Astrocyte (in vitro differentiated cells and primary cell): ENCODE measurements at places on chromosomes 7 and 10. TPM values are rescaled to one million over a fixed set of nuclear protein-coding genes. Genes with fewer than 3 reads are reported as not detected.

The TMEM270 gene
- not detected in 2 replicates for total RNA-seq

The TFR2 gene
- 0.26 and 0.50 TPM in 2 replicates for total RNA-seq

The WDFY4 gene
- 0.02 and 0.25 TPM in 2 replicates for total RNA-seq

The IFIT1B gene
- total RNA-seq = not detected in 2 replicates

The SPDYE1 gene
- total RNA-seq = not detected in 2 replicates

The CRHR2 gene
- not detected in 2 replicates for total RNA-seq

DNA sequence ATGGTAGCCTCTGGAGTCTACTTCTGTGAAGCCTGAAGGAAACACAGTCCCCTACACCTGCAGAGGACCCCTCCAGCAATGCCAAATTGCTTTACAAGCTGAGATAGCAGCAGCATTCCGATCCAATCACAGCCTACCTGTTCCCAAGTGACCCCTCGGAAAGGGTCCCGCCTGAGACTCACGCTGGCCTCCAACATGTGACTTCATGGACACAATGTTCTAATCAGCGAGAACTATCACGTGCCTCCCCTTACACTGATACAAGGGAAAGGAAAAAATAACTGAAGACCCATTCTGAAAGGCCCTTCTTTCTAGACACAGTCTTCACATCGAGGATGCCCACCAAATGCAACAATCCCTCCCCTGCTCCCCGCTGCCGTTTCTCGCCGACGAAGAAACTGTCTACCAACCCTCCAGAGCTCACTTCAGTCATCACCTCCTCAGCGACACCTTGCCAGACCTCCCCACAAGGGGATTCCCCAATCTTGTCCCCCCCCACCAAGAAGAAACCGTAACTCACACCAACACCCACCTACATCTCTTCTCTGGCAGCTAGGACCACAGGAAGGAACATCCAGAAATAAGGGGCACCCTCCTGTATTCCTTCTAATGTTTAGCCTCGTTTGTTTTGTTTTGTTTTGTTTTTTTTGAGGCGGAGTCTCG, 1.8 kb downstream of the SNX8 start:
- H3K36me3 ChIP-seq = no peaks in the 10 kb centered on the region
- no peak overlapping the region for H3K4me3 ChIP-seq
- no peak for DNase-seq
- no peaks in the 10 kb centered on the region for H3K27me3 ChIP-seq
- H3K27ac ChIP-seq = no peak overlapping the region

DNA sequence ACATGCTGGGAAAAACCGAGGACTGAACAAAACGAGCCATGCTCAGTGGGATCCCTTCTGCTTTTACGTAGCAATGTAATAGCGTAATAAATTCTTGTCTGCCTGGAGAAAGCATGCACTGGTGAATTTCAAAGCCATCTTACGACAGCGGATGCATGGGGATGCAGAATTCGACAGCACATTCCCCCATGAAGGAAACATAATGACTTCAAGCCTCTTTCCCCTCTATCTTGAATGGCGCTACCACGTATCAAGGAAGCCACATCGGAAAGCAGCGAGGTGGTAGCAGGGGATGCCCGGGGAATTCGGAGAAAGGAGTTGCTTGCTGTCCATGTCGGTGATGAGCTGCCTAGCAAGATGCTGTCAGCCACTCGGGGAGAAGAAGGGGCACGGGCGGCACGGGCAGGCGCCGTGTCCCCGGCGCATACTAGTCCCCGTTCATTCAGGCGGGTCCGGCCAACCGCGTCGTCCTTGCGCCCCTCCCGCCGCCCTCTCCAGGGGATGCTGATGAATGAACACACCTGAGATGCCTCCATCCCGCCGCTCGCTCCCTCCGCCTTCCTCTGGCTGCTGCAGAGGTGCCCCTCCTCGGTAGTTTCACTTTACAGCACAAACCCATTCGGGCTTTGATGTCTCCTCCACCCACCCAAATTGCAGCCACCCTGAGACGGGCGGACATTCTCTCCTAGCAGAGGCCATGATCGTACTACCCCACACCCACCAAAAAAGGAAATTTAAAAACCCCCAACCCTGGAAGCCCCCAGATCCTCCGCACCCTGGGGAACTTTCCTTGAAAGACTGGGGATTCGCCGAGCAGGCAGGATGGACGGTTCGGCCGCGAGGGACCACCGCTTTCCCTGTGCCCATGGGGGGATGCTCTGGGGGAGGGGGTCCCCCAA, 644 bp downstream of the SORBS1 start:
- H3K27me3 ChIP-seq = peaks cover 12% of the 10 kb centered on the region
- H3K27ac ChIP-seq = peak overlapping the region; percentile 26
- peak overlapping the region; percentile 86 for H3K4me3 ChIP-seq
- H3K36me3 ChIP-seq = no peaks in the 10 kb centered on the region
- peaks cover 3% of the 10 kb centered on the region for H3K4me1 ChIP-seq

DNA sequence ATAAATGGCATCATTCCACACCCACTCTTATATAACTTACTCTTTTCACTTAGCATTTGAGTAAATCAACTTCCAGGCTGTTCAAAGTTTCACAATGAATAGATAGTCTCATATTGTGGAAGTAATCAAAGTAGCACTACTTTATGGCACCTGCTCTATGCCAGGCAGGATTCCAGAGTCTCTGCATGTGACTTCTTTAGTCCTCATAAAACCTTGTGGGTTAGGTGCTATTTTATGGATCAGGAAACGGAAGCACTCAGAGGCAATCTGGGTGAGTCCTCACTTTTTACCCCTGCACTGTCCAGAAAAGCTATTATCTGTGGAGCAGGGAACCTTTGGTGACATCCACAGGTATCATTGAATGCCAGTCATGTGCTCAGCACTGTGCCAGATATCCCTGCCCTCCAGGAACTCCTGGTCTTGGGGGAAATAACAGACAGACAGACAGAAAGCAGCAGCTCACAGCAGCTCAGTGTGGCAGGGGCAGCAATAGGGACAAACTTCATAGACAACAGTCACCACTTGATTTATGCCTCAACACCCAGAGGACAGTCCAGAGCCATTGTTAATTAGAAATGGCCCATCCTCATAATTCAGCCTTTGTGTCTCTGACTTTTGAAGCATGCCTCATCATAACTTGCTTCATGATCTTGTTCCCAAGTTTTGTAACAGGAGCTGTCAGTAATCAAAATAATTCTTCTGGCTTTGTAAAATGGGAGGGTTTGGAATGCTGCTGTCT, 160.6 kb downstream of the SEC23IP start:
- H3K27ac ChIP-seq = no peak overlapping the region
- H3K36me3 ChIP-seq = no peaks in the 10 kb centered on the region
- no peak for DNase-seq
- no peaks in the 10 kb centered on the region for H3K4me1 ChIP-seq
- no peak overlapping the region for H3K4me3 ChIP-seq

- no peaks in the 10 kb centered on the region for H3K27me3 ChIP-seq
- no peak overlapping the region for H3K27ac ChIP-seq
- H3K4me3 ChIP-seq = no peak overlapping the region
- H3K4me1 ChIP-seq = no peaks in the 10 kb centered on the region
- no peak for DNase-seq
Observed at GRCh38 chr7:112503361-112503972, 22.7 kb downstream of the LSMEM1 start.

DNA sequence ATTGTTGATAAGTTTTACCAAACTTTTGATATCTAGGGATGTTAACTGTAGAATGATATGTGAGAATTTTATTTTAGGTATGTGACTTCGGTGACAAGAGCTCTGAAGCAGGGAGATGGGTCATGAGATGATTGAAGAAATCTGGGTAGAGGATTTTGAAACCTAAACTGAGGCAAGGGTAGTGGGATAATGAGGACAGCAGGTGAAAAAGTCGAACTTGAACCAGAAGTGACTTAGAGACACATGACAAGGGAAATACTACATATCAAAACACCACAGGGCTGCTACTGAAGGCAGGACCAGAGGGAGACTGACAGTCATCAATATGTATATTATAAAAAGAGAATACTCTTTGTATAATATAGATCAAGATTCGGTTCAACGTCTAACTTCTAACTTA, 113.2 kb downstream of the WDFY4 start:
- no peak for DNase-seq
- no peaks in the 10 kb centered on the region for H3K27me3 ChIP-seq
- no peak overlapping the region for H3K27ac ChIP-seq
- H3K4me3 ChIP-seq = no peak overlapping the region

DNA sequence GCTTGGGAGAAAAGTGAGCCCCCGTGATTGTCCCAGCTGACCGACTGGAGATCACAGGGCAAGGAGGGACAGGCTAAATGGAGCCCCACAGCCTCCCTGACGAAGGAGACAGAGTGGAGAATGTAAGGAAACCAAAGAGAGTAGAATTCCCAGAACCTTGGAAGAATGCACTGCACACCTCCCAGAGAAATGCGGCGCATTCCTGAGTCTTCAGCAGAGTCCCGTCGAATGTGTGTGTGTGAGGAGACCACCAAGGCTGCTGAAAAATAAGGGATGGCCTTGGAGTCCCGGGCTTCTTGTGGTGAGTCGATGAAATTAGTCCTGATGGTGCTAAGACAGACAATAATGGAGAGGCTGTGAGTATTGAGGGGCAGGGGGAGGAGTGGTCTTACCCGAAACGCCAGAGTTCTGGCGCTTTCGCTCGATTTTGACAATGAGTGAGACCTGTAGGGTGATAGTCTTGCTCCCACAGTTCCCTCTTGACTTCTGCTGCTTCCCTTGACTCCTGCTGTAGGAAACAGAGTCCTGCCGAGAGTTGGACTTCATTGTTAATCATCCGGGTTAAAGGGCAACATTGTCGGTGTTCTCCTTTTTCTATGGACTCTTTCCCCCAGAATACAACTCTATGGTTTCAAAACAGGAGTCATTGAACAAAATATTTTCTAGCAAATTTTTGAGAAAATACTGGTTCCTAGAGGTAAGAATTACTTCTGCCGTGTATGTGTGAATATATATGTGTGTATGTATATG, 103.2 kb downstream of the CNNM2 start:
- H3K27ac ChIP-seq = peak overlapping the region; percentile 48
- H3K36me3 ChIP-seq = no peaks in the 10 kb centered on the region
- H3K27me3 ChIP-seq = no peaks in the 10 kb centered on the region

GRCh38 chr10:73941300-73941699, 30.4 kb downstream of the PLAU start:
- H3K36me3 ChIP-seq = no peaks in the 10 kb centered on the region
- H3K4me1 ChIP-seq = peaks cover 11% of the 10 kb centered on the region
- no peaks in the 10 kb centered on the region for H3K27me3 ChIP-seq
- no peak overlapping the region for H3K4me3 ChIP-seq
- no peak overlapping the region for H3K27ac ChIP-seq

GRCh38 chr7:42135728-42136127, 101.3 kb downstream of the GLI3 start:
- no peak overlapping the region for H3K27ac ChIP-seq
- no peaks in the 10 kb centered on the region for H3K27me3 ChIP-seq
- no peaks in the 10 kb centered on the region for H3K4me1 ChIP-seq
- DNase-seq = no peak
- H3K36me3 ChIP-seq = no peaks in the 10 kb centered on the region

DNA sequence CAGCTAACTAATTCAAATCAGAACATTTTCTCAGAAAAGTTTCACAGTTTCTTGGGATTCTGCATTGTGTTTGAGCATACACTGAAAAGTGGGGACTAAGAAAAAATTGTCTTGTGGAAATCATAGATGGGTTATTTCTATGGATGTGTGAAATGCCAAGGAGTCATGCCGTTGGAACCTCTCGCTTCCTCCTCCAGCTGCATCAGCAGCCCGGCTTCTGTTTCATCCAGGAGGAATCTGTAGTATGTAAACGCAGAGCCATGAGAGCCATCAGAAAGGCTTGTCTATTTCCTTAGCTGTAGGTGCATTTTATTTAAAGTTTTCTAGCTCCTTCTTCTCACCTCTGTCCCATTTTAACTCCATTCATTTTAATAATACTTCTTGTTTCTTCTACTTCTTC, 1144.1 kb downstream of the GATA3 start:
- no peaks in the 10 kb centered on the region for H3K27me3 ChIP-seq
- no peak overlapping the region for H3K4me3 ChIP-seq
- H3K27ac ChIP-seq = no peak overlapping the region
- H3K36me3 ChIP-seq = no peaks in the 10 kb centered on the region
- no peaks in the 10 kb centered on the region for H3K4me1 ChIP-seq

- H3K27ac ChIP-seq = no peak overlapping the region
- peak; percentile 48 for DNase-seq
- H3K4me1 ChIP-seq = peaks cover 4% of the 10 kb centered on the region
- no peaks in the 10 kb centered on the region for H3K36me3 ChIP-seq
- no peak overlapping the region for H3K4me3 ChIP-seq
- H3K27me3 ChIP-seq = no peaks in the 10 kb centered on the region
Observed at GRCh38 chr7:135801045-135801693, 52.6 kb upstream of the FAM180A start.

- no peaks in the 10 kb centered on the region for H3K4me1 ChIP-seq
- no peaks in the 10 kb centered on the region for H3K36me3 ChIP-seq
- no peaks in the 10 kb centered on the region for H3K27me3 ChIP-seq
- no peak overlapping the region for H3K27ac ChIP-seq
- DNase-seq = peak; percentile 63
Observed at GRCh38 chr10:63286340-63286739, 153.2 kb downstream of the NRBF2 start.

GRCh38 chr7:132407764-132408163, 168.5 kb downstream of the PLXNA4 start:
- no peak overlapping the region for H3K4me3 ChIP-seq
- no peak overlapping the region for H3K27ac ChIP-seq
- DNase-seq = no peak
- peaks cover 4% of the 10 kb centered on the region for H3K27me3 ChIP-seq
- no peaks in the 10 kb centered on the region for H3K36me3 ChIP-seq

- H3K27ac ChIP-seq = no peak overlapping the region
- no peak overlapping the region for H3K4me3 ChIP-seq
- no peaks in the 10 kb centered on the region for H3K36me3 ChIP-seq
Observed at GRCh38 chr10:78442836-78443550, 409.3 kb downstream of the RPS24 start.

GRCh38 chr10:14259696-14260566, 70.8 kb downstream of the FRMD4A start:
- H3K4me1 ChIP-seq = peaks cover 4% of the 10 kb centered on the region
- H3K4me3 ChIP-seq = no peak overlapping the region
- peaks cover 4% of the 10 kb centered on the region for H3K27me3 ChIP-seq
- peak; percentile 79 for DNase-seq

DNA sequence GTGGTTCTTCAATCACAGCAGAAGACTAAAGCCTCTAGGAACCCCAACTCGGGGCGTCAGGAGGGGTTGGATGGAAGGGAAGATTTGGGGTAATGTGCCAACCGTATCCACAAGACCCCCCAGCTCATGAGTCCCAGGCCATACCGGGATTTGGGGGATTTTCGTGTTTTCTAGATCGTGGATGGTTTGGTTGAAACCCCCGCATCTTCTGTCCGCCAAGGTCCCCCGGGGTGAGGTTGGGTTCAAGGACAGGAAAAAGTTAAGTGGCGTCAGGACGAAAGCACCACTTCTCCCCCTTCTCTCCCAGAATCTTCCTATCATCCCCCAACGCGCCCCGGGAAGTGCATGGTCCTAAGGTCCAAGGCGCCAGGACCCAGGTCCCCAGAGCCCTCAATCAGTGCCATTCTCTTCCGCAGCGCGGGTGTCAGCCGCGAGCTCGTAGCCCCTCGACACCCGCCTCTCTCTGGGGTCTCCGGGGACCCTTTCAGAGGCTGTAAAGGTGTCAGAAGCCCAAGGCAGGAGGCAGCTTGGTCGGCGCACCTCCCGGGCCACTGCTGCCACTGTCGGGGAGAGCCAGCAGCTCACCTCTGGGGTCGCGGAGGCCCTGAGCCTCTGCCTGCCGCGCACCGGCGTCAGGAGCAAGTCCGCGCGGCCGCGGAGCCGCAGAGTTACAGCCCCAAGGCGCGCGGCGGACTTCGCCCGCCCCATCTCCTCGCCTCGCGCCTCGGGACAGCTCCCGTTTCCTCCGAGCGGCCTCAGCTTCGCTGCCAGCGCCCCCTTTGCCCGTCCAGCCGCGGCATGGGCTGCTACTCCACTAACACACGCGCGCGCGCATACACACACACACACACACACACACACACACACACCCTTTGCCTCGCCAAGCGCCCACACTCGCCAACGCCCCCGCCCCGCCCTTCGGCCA, 1.5 kb downstream of the MKX start:
- peaks cover 29% of the 10 kb centered on the region for H3K4me1 ChIP-seq
- DNase-seq = peak; percentile 26
- H3K27ac ChIP-seq = no peak overlapping the region
- H3K36me3 ChIP-seq = no peaks in the 10 kb centered on the region
- H3K27me3 ChIP-seq = peaks cover 70% of the 10 kb centered on the region
